ENCODE measurements at places on chromosomes 7 and 10. TPM values are rescaled to one million over a fixed set of nuclear protein-coding genes. Genes with fewer than 3 reads are reported as not detected.

The LRRC18 gene
- not detected for total RNA-seq

DNA sequence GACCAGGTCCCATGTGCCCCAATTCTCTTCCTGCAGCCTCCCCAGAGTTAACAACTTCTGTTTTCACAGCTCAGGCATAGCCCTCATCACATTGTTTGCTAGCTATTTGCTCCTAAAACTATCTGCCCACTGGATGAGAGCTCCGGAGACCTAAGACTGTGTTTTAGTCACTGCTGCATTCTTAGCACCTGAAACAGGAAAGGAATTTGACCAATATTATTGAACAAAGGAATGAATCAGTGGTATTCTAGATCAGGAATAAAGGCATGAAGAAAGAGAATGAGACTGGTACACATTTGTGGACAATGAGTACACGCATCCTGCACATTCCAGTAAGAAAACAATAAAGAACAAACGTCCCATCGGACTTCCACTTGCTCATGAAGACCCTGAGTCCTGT lies 54.8 kb downstream of the PPP1R17 start:
- DNase-seq, result no peak

The PPP1R9A gene
- total RNA-seq, result 19.3 TPM

- DNase-seq, result no peak
These were observed 468.1 kb upstream of the NRP1 start for GRCh38 chr10:33802566-33802965.

GRCh38 chr10:75293446-75293820 lies 57.7 kb upstream of the COMTD1 start:
- DNase-seq, result no peak

The STEAP2 gene
- 81.9 TPM for total RNA-seq

GRCh38 chr7:16130111-16131110 lies 290.9 kb downstream of the CRPPA start:
- no peak for DNase-seq

DNA sequence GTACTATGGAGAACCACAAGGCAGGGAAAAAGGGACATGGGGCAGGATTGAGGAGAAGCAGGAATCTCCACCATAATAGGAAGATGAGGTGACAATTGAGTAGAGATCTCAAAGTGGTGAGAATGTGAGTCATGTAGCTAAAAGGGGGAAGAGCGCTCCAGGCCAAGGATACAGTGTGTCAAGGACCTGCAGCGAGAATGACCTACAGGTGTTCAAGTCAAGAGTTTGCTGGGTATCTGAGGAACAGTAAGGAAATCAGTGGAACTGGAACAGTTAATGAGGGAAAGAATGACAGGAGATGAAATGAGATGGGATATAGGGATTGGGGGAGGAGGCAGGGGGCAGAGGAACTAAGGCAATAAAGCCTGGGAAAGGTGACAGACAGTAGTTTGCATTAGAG lies 33.6 kb downstream of the SFR1 start:
- DNase-seq, result no peak

The EFCAB10 gene
- not detected for total RNA-seq

The NKX1-2 gene
- 0.73 TPM for total RNA-seq

The SFXN2 gene
- 10.4 TPM for total RNA-seq

Measured in breast epithelium (tissue), 4 donors.